Fibroblast of skin of right biceps (primary cell): ENCODE measurements at places on chromosomes 13 and 19.

GRCh38 chr13:64684108-64684507, 2546.0 kb downstream of the PCDH9 start:
- DNase-seq, result no peak

GRCh38 chr13:108508263-108508662, 121.1 kb upstream of the MYO16 start:
- DNase-seq, result no peak

- DNase-seq, result no peak
Observed at GRCh38 chr13:43355774-43356173, 332.4 kb downstream of the DNAJC15 start.

DNA sequence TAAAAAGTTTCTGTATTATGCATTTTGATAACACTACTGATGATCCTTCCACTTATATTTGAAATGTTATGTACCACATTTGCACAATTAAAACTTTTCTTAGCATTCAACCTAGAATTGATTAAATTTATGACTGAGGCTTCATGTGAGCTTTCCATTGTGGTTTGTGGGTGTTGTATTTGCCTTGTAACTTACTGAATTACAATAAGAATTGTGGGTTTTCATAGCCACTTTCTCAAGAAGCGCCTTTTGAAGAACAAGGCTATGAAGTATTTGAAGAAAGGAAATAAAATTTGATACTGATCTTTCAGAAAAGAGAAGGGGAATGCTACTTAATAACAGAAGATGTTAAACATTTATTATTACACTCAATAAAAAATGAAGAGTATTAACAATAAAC, 7.0 kb upstream of the TEX26 start:
- DNase-seq, result no peak

- no peak for DNase-seq
Observed at GRCh38 chr19:522726-523125, 8.8 kb upstream of the CDC34 start.

GRCh38 chr13:87311165-87311564, 360.0 kb upstream of the SLITRK5 start:
- DNase-seq, result no peak

- peak; percentile 61 for DNase-seq
Observed at GRCh38 chr19:12867120-12868099, 13.8 kb downstream of the DNASE2 start.

DNA sequence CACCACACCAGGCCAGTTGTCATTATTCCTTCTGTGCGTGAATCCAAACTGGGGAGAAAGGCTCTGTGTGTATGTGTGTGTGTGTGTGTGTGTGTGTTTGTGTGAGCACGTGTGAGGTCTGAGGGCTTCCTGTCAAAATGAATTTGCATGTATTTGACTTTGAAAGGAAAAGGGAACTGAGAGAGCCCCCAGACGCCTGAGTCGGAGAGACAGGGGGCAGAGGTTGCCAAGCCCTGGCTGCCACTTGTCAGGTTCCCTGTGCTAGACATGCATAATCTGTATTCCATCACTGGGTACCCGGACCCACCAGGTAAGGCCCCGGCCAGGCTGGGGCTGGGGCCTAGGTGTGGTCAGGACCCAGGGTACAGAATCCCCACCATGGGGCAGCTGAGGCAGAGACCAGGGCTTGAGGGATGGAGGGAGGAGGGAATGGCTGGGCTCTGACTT, at the start of gene CLEC17A:
TSS of gene CLEC17A (plus strand) at position 191 of the 447 bp plus-strand sequence. CDS start at position 268, 77 bp downstream.
- no peak for DNase-seq

- peak; percentile 77 for DNase-seq
Observed at GRCh38 chr19:40594657-40595091, 6.5 kb upstream of the LTBP4 start.

- DNase-seq, result no peak
Observed at GRCh38 chr19:49469828-49470614, 4.0 kb upstream of the FLT3LG start.

DNA sequence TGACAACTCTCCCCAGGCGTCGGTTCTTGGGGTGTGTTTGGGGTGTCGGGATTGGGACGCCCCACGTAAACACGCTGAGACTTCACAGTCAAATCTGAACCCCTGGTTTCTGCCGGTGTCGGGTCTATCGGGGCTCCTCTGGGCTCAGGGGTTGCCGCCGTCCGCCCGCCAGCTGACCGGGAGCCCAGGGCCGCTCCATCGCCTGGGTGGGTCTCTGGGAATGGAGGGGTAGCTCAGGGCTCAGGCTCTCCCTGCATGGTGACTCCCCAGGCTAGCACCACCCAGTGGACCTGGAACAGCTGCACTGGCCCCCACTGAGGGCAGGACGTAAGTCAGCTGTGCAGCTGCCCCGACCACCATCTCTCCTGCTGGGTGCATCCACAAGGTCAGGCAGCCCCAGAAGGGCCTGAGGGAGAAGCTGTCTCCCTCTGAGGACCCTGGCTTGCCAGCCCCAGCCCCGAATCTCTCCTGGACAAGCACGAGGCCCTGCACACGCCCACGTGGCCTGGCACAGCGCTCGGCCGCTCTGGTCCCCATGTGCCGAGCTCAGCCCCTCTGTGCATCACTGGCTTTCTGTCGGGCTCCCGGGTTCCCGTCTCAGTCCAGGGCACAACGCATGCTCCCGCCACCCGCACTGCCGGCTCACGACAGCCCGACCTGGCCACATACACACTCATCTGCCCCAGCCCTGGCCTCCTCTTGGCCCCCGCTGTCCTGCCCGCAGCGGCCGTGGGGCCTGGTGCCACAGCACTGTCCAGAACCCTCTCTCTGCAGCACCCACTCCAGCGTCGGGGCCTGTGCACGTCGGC, 6.1 kb downstream of the RNF126 start:
- DNase-seq, result no peak

- DNase-seq, result no peak
Observed at GRCh38 chr19:35223084-35223790, 5.3 kb downstream of the FAM187B start.

DNA sequence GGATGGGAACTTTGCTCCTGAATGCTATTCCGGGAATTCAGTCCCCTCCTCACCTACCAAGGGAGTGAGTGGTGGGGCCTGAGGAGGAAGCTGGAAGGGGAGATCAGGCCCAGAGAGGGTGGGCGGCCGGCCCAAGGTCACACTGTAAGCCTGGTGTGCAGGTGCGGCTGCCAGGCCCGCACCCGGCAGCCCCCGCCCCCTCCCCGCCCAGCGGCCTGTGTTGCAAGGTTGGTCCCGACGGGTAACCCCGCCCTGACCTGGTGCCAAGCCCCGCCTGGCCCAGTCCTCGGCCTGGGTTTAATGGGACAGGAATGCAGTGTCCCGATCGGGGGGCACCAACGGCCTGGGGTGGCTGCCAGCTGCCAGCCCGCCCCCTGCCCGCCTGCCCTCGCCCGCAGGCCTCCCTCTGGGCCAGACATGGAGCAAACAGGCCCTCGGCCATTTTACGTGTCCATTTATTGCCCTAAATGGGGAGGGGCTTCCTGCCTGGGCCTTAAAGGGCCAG, 5.5 kb downstream of the ZBTB7A start:
- DNase-seq, result no peak
